ENCODE measurements at places on chromosomes 4 and X.

DNA sequence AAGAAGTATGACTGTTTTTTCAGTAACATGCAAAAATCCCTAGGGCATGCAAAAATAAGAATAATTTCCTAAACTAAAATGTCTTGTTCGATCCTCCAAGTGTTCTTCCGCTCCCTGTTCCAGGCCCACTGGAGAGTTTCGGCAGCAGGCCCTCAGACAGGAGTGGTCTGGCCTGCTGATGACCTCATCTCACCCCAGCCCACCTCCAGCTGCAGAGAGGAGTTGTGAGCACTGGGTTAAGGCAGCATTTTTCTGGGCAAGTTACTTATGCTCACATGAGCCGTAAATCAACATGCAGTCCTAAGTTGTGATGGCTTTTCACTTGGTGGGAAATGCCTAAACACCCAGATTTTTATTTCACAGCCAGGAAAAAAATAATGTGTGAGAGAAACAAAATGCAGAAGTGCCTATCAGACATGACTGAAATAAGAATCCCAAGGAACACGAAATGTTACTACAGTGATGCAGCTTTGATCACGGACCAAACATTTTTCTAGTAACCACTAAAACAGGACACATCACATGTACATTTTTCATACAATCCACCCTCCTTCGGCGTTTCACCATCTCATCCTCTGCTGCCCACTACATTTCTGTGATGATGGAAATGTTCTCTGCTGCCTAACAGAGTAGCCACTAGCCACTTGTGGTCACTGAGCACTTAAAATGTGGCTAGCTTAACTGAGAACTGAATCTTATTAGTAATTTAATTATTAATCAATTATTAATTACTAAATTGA lies 153.3 kb upstream of the TBL1X start:
- DNase-seq = no peak

- no peak for DNase-seq
These were observed 98.4 kb downstream of the ZAR1 start for GRCh38 chr4:48588230-48589097.

DNA sequence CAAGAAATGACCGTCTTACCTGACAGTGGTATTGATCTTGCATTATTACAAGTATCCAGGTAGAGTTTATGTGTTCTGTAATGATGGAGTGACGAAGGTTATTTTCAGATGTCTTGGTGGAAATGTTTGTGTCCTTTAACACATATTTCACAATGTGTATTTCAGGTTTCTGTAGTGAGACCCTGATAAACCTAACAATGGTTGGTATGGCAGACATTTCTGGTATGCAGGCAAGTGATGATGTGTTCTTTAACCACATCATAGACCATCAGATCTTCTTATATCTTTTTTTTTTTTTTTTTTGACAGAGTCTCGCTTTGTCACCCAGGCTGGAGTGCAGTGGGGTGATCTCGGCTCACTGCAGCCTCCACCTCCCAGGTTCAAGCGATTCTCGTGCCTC lies 14.6 kb upstream of the ATXN3L start:
- DNase-seq = no peak

DNA sequence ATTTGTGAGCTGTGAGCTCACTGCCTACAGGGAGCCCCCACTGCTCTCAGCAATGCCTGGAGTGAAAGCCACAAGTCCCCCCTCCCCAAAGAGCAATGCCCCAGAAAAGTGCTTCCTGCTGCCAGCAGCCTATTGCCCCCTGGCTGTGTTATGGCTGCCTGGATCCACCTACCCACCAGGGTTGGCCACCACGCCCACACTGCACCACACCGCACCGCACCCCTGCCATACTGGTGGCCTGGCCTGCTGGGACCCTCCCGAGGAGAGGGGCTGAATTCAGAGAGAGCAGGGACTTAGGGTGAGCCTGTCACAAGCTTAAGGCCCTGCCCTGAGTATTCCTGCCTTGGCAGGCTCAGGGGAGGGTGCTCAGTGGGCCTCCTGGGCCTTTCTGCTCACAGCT lies 4.3 kb downstream of the CFAP99 start:
- DNase-seq = no peak

GRCh38 chrX:103518571-103518970 lies 718 bp downstream of the RAB40A start:
- no peak for DNase-seq

GRCh38 chr4:136392576-136392975 lies 1139.7 kb downstream of the PCDH18 start:
- no peak for DNase-seq

DNA sequence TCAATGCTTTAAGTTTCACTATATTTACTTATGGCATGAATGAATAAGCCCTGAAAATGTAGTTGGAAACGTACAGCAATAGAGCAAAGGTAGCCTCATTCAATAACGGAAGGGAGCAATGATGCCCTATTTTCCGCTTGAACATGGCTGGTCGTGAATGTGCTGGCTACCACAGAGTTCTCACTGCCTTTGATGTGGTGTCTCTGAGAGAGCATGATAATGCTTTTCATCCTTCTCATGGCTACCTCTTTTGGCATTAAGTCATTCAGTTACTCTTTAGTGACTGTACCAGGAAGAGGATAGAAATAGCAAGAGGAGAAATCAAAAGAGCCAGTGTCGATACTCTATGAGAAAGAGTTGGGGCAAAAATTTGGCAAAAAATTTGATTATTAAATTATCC lies 308.0 kb downstream of the PPP3CA start:
- no peak for DNase-seq

- peak; percentile 69 for DNase-seq
These were observed 26.3 kb downstream of the FLNA start for GRCh38 chrX:154348114-154348531.

DNA sequence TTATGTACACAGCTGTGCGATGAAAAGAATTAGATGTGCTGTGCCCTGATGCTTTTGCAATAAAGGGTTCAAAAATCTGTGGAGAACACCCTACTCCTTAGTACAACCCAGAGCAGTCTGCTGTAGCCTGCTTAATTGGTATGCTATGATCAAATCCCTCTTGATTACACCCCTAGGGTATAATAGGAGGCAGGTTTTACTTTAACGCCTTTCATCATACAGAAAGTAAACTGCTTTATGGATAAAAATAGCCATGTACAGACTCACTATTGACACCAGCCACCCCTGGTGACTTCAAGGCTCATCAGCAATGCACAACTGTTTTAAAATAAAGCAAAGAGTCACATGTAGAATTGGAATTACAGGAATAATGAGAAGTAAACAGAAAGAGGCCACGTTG lies 315.3 kb downstream of the DMD start:
- DNase-seq = no peak

DNA sequence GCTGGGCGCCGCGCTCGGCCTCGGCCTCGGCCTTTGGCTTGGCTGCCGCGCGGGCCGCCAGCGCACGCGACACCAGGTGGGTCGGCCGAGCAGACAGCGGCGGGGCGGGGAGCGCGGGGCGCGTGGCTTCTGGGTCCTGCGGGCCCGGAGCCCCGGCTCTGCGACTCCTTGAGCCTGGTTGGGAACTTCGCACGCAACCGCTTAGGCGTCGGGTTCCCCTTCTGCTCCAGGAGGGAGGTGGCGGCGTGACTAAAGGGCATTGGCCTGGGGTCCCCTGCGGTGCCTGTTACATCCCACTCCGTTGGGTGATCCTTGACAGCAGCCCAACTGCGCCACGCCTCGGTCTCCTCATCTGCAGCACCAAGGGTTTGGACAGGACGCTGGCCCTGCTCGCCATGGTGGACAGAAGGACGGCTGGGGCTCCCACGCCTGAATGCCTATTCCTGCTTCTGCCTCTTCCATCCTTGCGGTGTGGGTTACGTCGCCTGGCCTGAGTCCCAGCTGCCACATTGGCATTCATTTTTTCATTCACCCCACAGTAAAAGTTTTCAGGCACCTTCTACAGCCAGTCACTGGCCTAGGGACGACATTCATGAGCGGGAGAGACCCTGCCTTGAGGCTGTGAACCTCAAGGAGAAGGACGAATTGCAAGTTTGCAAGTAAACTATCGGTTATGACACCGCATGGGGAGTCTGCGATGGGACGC lies 631 bp downstream of the EVC start:
- no peak for DNase-seq

GRCh38 chr4:107312366-107312765 lies 276.3 kb upstream of the DKK2 start:
- no peak for DNase-seq

- DNase-seq = no peak
These were observed 63.8 kb upstream of the GATB start for GRCh38 chr4:151824656-151825055.

DNA sequence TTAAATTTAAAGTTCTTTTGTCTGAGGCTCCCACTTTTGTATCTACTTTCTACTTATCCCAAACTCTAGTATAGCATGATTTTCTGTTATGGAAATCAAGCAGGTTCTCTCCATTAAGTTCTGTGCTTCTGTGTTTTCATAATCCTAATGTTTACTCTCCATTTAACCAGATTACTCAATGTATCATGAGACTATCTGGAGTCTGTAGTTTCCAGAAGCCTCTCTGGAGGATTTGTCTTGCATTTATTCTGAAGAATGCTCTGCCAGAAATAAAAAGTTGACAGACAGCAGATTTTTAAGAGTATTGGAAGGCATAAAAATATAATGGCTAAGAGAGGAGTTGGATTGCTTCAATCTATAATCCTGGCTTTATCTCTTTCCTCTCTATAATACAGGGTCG lies 39.2 kb upstream of the PLS3 start:
- no peak for DNase-seq

DNA sequence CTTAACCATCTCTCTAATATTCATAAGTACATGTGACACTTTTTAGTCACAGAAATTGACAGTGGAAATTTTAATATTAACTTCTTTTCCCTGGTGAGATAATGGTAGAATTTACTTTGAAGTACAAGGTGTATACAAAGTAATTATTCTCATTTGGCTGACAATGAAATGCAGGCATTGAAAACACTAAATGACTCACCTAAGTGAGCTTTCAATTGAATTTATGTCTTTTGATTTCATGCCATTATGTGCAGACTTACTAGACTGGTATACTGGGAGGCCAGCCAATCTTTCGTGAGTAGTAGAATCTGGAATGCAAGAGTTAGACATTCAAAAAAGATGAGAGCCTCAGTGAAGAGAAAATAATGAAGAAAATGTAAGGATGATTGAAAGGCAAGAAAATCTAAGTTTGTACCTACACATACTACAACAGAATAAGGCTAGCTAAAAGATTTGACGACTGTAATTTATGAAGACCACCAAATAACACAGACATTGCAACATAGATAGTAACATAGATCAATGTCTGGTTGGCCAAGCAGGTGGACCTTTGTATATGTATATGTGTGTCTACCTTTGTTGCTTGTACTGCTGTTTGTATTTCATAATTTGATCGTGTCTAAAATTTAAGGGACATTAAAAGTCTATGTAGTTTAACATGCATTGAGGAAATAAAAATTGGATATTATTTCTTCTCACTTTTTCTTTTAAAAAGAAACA lies 459.7 kb downstream of the IL15 start:
- DNase-seq = peak; percentile 60

DNA sequence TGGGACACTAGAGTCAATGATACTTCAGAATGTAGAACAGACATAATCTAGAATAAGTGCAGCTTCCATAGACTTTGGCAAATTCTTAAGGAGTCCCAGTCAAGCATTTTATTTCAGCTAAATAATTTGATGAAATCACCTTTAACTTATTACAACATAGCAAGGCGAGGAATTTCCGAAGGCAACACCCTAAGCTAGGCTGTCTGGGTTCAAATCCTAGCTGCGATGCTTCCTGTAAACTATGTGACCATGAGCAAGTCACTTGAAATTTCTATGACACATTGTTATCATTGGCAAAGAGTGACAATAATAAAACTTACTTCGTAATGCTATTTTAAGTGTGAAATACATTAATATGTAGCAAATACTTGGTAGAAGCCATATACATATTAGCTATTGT lies 679.1 kb downstream of the DMD start:
- no peak for DNase-seq

DNA sequence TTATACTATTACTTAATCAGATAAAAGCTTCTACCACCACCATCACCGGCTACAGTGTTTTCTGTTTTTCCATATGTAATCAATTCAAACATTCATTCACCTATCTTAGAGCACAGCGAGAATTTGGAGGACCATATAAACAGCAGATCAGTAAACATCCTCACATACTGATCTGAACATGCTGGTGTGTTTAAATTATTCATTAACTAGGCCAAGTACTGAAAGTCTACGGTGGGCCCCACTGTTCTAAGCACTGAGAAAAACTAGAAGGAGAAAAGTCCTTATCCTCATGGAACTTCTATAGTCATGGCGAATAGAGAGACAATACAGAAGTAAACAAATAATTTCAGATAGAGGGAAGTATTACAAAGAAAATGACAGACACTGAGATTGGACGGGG lies 176.6 kb downstream of the NR3C2 start:
- DNase-seq = no peak

- no peak for DNase-seq
These were observed 147.9 kb upstream of the CTSO start for GRCh38 chr4:156101571-156101970.

DNA sequence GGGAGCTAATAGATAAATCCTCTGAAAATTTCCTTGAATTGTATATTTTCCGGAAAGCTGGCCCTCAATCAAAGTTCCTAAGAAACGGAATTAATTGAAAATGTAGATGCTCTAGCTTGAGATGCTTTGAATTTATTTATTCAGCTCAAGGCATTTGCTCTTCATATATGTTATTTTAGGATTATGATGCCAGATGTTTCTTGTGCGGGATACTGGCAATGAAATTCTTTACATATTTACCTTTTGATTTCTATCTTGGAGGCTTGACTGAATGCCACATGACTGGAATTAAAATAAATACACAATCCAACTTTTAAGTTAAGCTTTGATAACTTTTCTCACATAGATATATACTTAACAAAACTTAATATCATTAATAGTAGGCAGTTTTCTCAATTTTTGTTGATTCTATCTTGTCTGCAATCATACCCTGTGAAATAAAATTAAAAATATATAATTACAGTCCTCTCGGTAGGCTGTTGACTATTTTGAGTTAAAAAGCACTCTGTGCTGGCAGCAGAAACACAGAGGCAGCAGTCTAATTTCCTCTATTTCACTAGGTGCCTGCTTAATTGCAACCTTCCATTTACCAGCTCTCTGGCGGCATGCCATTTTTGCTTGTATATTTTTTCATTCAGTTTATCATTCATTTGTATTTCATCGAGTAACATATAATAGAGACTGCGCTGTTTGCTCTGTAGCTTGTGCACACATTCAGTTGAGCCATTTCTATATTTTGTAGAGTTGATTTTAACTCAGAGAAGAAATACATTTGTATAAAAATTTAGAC lies 991.5 kb downstream of the ADGRL3 start:
- no peak for DNase-seq

GRCh38 chr4:124121461-124121971 lies 591.0 kb downstream of the ANKRD50 start:
- no peak for DNase-seq

DNA sequence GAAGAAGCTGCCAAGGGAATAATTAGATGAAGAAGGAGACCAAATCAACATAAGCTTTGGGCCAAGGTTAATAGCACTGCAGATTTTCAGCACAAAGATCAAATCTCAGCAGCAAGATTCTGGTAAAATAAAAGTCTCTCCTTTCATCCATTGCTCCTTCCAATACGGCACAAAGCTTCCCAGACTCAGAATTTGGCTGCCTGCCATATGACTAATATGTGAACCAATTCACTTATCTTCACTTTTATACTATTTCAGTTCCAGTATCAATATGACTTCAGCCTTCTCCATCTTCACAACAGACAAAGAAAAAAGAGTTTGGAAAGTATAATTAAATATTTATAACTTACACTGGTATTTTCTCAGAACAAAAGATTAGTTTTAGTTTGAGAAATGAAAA lies 978.3 kb upstream of the GRID2 start:
- no peak for DNase-seq

GRCh38 chr4:154366956-154367355 lies 124.6 kb downstream of the DCHS2 start:
- no peak for DNase-seq
